Stimulated activated CD4-positive, alpha-beta T cell treated with anti-CD3 and anti-CD28 coated beads, Interleukin-4, amount 100 ng/mL, for 24 hours (primary cell): ENCODE measurements at places on chromosomes 11 and 22.

- DNase-seq = no peak
These were observed 26.4 kb downstream of the ISX start for GRCh38 chr22:35092406-35092805.

DNA sequence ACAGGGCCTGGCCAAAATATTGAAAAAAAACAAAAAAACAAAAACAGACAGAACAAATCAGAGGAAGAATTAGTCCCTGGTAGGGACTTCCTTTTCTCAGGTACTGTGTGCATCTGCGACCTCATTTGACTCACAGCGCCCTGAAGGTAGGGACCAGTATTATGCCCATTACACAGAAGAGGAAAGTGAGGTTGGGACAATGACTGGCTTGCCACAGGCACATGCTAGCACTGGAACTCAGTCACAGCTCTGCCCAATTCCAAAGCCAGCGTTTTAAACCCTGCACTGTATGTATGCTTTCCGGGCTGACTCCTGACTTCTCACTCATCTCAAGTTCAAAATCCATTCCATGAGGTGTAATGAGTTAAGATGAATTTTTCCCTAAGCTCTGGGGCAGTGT, 3.3 kb downstream of the SEC14L4 start:
- no peak for DNase-seq

DNA sequence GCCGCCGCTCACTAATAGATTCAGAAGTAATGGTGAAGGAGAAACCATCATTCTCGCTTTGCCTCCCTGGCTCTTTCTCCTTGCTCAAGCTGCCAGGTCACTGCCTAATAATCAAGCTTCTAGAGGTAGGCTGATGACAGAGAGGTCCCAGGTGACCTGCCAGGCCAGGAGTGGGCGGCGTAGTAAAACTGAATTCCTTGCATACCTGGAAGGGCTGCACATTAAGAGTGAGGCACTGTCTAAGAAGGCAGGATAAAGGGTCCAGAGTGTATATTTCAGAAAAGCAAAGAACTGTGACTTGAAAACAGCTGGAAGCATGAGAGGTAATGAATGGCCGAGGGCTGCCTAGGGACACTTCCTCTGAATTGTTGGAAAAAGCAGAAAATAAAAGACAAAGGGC, 4.1 kb downstream of the SYT13 start:
- no peak for DNase-seq

- DNase-seq = no peak
These were observed 570.3 kb downstream of the OPCML start for GRCh38 chr11:132962041-132962440.

DNA sequence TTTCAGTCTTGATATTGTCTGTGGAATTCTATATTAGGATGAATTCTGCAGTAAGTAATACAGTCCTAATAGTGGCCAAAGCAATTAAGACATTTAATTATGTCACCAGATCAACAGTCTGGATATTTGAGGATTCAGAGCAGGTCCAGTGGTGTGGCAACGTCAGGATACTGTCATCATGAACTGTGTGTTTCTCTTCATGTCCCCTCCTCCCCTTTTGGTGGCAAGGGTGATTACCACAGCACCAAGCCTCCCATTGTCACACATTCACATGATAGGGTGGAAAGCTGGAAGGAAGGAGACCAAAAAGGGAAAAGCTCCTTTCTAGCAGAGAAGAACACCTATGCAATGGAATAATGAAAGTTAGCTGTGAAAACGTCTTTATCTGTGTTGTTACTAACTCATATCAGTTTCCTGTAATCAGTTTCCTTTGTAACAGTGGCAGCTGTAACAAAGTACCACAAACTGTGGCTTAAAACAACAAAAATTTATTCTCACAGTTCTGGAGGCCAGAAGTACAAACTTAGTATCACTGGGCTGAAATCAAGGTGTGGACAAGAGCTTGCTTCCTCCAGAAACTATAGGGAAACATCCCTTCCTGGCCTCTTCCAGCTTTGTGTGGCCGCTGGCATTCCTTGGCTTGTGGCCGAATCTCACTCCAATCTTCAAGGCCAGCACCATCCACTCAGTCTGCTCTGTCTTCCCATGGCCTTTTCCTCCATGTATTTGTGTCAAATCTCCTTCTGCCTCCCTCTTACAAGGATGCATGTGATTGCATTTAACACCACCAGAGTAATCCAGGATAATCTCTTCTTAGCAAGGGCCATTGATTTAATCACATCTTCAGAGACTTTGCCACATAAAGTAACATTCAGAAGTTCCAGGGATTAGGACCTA, 6.5 kb upstream of the RBM14 start:
- no peak for DNase-seq

DNA sequence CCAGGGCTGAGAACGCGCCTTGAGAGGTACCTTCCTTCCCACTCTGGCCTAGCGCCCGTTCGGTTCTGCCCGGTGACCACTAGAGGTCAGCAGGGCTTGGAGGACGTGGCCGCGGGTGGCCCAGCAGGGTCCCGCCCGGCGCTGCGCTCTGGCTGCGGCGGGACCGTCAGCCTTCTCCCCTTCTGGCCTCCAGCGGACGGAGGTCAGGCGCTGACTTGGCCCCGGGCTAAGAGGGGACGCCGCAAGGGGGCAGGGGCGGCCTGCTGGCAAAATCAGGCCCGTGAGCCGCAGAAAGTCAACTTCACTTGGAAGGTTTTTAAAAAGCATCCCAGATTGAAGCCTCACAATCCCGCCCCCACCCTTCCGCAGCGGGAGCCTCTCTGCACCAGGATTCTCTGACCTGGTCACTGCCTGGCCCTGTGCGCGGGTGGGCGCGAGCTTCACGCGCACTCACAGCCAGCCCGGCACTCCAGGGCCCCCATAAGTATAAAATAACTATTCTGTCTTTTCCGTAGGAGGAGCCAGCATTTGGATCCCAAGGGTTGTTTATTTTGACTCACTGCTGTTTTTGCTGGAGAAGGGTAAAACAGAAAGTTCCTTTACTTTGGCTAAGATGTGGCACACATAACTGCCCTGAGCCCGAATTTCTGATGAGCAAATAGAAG, 23.2 kb upstream of the ZBTB16 start:
- peak; percentile 56 for DNase-seq

GRCh38 chr11:131624531-131624930, 254.1 kb downstream of the NTM start:
- DNase-seq = no peak

- DNase-seq = no peak
These were observed 83.0 kb downstream of the PDHX start for GRCh38 chr11:34999453-34999852.

GRCh38 chr22:20145206-20145831, 5.5 kb downstream of the CCDC188 start:
- no peak for DNase-seq

GRCh38 chr11:132427611-132428010, 1057.2 kb downstream of the NTM start:
- no peak for DNase-seq

DNA sequence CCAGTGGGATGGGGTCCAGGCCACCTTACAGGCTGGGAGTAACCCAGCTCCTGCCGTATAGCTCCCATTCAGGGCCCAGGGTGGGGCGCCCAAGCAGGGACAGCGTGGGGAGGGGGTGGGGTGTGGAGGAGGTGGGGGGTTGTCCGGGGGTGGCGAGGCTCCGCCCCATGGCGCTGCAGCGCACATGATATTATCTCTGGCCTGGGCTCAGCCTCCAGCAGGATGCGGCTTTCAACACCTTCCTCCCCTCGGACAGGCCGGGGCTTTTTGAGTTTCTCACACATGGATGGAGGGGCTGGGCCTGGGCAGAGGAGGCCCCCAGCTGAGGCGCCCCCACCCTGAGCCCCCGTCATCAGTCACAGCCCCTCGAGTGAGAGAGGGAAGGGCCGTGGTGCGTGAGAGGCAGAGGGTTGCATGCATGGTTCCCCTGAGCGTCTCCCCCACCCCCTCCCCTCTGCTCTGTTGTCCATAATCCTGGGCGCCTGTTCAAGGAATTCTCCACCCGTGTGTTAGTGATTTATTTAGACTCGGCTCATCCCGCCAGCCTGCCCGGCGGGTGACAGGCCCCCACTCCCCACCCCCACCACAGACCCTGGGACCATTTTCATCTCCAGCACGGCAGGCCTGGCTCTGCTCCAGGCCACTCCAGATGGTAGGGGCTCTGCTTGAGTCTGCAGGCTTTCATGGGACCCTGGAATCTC, 44.9 kb downstream of the WNT11 start:
- DNase-seq = no peak

DNA sequence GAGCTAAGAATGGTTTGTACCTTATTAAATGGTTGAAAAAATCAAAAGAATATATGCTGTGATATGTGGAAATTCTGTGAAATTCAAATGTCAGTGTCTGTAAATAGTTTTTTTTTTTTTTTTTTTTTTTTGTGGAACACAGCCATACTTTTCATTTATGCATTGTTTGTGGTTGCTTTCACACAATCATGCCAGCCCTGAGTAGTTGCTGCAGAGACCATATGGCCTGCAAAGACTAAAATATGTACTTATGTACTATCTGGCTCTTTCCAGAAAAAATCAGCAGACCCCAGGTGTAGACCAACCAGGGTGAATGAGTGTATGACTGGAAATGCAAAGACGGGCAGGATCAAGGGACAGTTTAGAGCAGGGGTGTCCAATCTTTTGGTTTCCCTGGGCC, 98.3 kb downstream of the PTPRJ start:
- no peak for DNase-seq

DNA sequence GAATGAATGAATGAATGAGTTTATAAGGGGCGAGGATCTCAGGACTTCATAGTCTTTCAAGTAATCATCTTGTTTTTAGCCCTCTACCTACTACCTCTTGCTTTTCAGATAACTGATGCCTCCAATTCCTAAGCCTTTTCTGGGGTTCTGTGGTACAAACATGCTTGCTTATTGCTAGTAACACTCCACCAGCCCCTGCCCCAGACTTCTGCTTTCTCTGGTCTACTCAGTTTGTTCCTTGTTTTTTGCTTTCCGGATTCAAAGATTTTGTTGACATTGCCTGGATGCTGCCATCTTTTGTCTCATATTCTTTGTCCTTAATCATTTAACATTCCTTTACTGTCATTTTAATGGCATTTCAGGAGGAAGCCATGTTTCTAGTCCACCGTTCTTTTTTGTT, 8.9 kb upstream of the TMEM9B start:
- DNase-seq = no peak

GRCh38 chr22:26374391-26375026, 54.6 kb upstream of the ASPHD2 start:
- DNase-seq = no peak

GRCh38 chr22:23225337-23225723, 45.0 kb downstream of the BCR start:
- DNase-seq = no peak

DNA sequence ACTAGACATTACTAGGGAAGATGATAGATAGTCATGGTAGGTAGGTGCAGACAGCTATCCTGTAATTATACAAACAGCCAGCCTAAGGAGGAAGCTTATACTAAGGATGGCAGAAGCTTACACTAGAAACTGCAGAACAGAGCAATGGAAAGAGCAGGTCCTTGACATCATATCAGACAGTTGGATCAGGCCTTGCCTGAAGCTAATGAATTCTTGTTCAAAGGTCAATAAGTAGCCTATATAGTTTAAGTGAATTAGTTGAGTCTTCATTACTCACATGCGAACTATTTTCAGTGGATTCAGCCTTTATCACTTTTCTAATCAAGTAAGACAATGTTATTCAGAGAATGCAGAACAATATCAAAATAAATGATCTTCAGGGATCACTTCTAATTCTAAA, 22.3 kb upstream of the GRK3 start:
- DNase-seq = no peak

- no peak for DNase-seq
These were observed 47.9 kb downstream of the FEZ1 start for GRCh38 chr11:125448136-125448535.

DNA sequence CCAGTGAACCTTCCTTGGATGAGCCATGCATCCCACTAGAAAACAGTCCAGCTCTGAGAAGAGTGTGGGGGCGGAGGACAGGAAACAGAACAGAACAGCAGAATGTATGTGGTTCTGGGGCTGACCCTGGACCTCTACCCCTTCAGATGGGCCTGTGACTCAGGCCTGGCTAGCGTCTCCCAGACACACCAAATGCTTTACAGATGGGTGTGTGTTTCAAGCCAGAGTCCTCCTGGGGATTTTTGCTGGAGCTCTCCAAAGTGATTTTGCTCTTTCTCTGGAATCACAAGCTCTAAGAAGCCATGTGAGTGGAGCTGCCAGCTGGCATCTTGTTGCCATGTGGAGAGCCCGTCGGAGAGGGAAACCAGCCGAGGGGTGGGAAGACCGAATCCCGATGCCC, 13.2 kb upstream of the C1QTNF4 start:
- DNase-seq = no peak

- DNase-seq = peak; percentile 65
These were observed at the start of gene PTPRCAP for GRCh38 chr11:67437082-67437808. TSS of gene PTPRCAP (minus strand) at chr11:67437682. CDS start at chr11:67437619, 63 bp downstream.

DNA sequence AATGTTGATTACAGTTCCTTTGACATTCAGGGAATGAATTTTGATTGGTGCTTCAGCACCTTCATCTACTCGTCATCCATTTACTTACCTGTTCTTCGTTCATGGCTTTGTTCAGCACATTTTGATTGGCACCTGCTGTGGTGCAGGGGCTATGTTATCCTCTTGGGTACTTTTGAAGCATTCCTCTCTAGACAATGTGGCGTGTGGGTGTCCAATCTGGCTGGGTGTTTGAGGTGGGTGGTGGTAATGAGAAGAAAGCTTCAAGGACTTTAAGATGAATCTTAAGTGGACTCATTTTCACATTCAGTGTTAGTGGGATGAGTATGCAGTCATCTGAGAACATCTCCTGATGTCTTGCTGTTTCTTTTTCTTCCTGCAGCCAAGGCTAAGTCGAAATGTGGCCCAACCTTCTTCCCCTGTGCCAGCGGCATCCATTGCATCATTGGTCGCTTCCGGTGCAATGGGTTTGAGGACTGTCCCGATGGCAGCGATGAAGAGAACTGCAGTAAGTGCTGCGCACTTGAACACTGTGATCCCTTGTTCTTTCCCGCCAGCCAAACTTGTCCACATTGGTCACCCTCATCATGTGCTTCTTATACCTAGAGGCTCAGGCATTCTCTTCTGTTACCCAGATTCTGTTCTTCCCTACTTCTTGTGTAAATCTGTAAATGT, 137.5 kb downstream of the LDLRAD3 start:
- no peak for DNase-seq

DNA sequence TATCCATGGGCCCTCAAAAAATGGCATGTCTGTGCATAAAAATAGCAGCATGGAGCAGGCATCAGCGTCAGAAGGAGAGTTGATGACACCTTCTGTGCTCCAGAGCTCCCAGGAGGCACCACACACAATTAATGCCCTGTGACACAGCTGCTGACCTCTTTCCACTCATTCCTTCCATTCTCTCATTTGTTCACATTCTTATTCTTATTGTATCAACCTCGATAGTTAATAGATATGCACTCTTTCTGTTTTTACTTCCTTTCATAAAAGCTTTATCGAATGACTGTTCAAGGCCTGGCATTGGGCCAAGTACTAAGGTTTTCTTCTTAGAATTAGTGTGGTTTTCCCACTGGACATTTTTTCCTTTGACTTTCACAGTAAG, 266.0 kb upstream of the MTNR1B start:
- DNase-seq = no peak
